ENCODE measurements at places on chromosomes 3 and 15.

DNA sequence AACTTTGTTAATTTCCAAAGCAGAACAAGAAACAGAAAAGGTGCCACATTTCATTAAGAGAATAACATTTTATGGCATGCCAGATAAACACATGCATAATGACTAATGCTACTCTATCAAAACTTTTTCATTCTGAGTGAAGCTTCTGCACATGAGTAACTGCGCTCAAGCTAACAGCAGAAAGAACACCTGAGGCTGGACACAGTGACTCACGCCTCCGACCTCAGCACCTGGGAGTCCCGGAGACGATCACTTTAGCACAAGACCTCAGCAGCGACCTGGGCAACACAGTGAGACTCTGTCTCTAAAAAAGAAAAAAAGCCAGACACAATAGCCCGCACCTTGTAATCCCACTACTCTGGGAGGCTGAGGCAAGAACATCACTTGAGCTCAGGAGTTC, 70.6 kb downstream of the ACAP2 start:
- DNase-seq, result no peak

- no peak for DNase-seq
These were observed 588.0 kb downstream of the SQOR start for GRCh38 chr15:46222826-46223225.

DNA sequence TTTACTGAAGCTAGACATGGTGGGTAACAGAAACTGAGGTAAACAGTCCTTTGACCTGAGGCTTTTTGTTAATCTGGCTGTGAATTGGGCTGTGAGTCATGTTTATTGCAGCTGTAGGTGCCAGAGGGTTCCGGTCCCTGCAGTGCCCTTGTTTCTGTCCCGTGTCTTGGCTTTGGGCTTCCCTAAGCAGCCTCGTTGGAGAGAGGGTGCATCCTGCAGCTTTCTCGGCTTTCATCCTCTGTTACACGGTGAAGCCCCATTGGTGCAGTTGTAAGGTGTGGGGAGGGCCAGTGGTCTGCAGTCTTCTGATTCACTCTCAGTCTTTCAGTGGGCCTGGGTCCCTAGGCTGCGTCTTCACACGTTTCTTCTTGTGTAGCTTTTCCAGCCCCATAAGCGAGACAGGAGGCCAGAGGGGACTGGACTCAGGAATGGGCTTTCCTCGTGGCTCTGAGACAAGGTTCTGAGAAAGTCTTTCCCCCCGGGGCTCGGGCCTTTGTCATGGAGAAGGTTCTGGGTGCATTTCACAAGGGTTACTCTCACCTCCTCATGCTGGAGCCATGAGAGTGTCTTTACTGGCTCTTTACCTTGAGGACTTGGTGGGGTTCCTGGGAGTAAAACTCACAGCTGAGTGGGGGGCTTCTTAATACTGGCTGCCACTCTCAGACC, 33.1 kb downstream of the ASB7 start:
- DNase-seq, result no peak

DNA sequence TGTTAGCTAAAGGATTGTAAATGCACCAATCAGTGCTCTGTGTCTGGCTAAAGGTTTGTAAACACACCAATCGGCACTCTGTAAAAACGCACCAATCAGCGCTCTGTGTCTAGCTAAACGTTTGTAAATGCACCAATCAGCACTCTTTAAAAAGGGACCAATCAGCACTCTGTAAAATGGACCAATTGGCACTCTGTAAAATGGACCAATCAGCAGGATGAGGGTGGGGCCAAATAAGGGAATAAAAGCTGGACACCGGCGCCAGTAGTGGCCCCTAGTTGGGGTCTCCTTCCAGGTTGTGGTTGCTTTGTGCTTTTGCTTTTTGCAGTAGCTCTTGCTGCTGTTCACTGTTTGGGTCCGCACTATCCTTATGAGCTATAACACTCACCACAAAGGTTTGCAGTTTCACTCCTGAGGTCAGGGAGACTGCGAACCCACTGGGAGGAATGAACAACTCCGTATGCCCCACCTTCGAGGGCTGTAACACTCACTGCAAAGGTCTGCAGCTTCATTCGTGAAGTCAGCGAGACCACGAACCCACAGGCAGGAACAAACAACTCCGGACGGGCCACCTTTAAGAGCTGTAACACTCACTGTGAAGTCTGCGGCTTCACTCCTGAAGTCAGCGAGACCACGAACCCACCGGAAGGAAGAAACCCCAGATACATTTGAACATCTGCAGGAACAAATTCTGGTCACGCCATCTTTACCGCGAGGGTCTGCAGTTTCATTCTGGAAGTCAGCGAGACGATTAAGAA, 1.1 kb upstream of the SUCLG2 start:
- no peak for DNase-seq

DNA sequence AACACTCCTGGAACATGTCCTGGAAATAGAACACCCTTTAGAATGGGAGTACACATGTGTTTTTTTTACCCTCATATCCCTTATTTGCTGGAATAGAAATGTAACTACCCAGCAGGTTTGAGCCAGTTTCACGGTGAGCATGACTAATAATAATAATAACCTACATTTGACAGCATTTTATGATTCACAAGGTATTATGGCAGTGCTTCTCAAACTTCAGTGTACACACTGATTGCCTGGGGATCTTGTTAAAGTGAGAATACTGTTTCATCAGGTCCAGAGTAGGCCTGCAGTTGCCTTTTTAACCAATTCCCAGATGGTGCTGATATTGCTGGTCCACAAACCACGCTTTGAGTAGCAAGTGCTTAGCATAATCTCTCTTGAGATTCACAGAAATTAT, 63.9 kb downstream of the NFKBIZ start:
- DNase-seq, result no peak

DNA sequence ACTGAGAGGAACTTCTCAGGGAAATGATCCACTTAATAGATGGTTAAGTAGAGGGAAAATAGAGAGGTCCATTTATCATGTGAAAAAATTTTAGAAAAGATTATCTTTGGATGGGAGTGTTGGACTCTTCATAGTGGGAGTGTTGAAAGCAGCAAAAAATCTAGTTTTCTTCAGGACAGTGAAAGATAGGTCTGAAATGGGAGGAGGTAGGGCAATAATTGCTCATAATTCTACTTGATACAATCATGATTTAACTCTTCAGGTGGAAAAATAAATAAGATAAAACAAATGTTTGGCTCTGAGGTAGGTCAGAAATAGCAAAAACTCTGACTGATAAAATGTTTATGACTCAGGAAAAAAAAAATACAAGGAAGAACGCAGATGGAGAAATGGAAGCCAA, 144.1 kb upstream of the DPH6 start:
- no peak for DNase-seq

DNA sequence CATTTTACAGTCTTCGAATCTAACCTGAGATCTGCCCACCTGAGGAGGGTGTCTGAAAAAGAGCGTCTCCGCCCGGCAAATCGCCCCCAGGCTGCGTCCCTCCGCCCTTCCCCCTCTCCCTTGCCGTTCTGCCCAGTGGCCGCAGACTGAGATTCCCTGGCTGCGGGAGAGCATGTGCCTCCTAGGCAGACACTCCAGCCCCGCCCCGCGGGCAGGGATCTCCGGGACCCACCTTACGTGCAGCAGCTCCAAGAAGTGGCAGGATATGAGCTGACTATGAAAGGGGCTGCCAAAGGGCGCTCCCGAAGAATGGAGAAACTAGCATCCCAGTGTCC, 2.7 kb upstream of the WNT5A start:
- no peak for DNase-seq

- no peak for DNase-seq
These were observed 3.1 kb upstream of the CAMKV start for GRCh38 chr3:49872801-49873281.

DNA sequence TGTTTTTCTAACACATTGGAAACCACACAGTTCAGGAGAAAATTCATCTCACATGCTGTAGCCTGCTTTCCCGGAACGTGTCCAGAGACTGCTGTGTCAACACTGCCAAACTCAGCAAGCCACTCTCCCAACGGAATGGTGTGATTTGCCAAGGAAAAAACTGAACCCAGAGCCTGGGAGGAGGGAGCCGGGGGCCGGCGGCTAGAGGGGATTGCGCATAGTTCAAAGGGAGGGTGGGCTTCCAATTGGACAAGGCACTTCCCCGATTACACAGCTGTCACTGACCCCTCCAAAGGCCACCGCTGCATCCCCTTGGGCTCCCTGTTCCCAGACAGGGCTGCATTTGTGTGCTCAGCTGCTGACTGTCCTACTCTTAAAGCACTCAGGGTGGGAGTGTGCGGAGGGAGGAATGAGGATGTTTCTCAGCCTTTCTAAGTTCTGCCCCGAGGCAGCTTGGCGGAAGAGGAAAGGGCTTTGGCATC, 256.2 kb downstream of the ZNF621 start:
- DNase-seq, result no peak

DNA sequence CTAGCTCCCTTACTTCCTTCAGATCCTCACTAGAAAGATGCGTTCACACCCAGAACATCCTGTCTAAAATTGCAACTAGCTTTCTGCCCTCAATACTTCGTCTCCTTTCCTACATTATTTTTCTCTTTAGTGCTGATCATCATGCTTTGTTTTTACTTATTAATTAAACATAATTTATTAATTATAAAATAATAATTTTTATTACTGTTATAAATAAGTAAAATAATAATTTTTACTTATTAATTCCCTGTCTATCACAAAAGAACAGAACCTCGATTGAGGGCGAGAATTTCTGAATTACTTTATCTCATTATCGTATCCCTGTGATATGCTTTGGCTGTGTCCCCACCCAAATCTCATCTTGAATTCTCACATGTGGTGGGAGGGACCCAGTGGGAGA, 41.3 kb downstream of the GOLIM4 start:
- DNase-seq, result no peak

GRCh38 chr3:62553811-62554210, 180.5 kb upstream of the FEZF2 start:
- DNase-seq, result no peak

DNA sequence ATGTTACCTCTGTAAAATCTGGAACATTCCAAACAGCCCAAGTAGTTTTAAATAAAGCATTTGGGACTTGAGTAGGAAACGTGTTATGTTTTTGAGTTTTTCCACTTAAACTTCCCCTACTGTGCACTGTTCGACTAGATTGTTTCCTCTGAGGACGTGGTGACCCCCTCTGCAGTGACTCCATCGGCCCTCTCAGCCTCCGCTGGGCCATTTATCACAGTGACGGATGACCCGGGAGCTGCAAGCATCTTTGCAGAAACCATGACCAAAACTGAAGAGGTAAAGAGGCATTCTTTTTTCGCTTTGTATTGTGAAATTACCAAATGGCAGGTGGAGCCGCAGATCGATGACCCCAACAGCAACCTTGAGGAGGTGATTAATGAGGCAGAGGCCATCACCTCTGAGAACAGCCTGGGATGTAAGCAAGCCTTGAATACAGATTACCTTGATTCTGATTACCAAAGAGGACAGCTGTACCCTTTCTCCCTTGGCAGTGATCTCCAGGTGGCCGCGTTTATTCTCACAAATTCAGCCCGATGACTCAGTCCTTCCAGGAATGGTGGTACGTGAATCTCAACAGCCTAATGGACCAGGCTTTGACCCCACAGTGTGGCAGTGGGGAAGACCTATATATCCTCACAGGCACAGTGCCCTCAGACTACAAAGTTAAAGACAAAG, 79.1 kb upstream of the FAN1 start:
- DNase-seq, result no peak

DNA sequence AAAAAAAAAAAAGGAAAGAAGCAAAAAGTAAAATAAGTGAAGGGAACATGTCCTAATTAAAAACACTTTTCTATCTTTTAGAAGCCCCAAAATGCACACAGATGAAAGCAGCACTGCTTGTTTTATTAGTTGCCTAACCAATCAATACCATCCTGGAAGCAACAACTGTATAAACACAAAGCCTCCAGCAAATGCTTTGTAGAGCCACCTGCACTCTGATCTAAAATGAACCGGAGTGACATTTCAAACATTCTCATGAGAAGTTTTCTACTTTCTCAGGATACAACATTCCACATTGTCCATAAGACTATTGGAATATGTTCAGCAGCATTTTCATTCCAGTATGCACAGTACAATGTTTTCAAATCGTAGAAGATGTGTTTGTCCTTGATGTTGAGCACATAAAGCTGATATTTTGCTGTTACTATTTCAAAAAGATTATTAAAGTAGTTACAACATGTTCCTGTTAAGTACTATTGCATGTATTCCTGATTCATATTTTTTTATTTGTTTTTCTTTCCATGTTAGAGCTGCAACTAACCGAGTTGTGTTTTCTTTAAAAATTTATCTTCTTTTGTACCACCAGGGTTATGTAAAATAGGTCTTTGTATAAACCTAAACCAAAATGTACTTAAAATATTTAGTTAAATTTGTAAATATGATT, 50.3 kb upstream of the PLSCR5 start:
- no peak for DNase-seq

GRCh38 chr15:92205255-92205739, 188.4 kb upstream of the ST8SIA2 start:
- no peak for DNase-seq

GRCh38 chr15:37873336-37873735, 61.1 kb upstream of the TMCO5A start:
- DNase-seq, result no peak

DNA sequence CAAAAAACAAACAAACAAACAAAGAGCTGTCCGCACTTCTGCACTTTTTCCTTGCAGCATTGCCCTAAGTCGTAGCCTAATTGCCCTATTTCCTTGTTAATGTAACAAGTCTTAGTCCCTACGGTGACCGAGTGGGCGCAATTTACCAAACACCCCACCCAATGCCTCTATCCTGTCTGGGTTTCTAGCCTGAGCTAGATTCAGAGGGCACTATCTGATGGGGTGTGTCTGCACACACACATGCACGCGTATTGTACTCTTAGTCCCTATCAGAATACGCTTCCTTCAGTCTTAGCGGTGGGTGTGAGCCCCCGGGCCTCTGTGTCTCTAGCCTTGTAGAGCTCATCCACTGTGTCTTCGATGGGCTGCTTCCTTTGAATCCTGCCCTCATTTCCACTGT, 125.9 kb upstream of the DLG1 start:
- DNase-seq, result no peak

- no peak for DNase-seq
These were observed 115.8 kb downstream of the GHSR start for GRCh38 chr3:172332256-172333041.

DNA sequence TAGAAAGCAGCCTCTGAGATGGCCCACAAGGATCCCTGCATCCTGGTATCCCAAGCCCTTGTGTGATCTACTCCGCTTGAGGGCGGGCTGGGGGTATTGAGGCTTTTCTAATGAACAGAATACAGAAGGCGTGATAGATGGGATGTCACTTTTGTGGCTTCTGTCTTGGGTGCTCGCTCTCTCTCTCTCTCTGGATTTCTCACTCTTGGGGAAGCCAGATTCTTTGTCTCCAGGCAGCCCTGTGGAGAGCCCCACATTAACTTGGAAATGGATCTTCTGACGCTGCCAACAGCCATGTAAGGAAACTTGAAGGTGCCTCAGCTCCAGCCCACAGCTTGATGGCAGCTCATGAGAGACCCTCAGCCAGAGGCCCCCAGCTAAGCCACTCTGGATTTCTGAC, 26.9 kb upstream of the SEC62 start:
- no peak for DNase-seq

GRCh38 chr15:34861214-34861613, 65.9 kb upstream of the ACTC1 start:
- no peak for DNase-seq

GRCh38 chr15:34655326-34655725, 71.9 kb upstream of the GOLGA8B start:
- no peak for DNase-seq

GRCh38 chr15:93027413-93027812, 61.6 kb downstream of the RGMA start:
- no peak for DNase-seq

- DNase-seq, result no peak
These were observed 35.1 kb upstream of the PPARG start for GRCh38 chr3:12253516-12254343.

- no peak for DNase-seq
These were observed 98.8 kb upstream of the TNFAIP8L3 start for GRCh38 chr15:51193526-51193925.

All from amniotic stem cell (primary cell).